ENCODE measurements at places on chromosomes 5 and 9.

GRCh38 chr9:20480249-20480648, 142.1 kb downstream of the MLLT3 start:
- no peak for DNase-seq

GRCh38 chr5:119079318-119079921, 8.5 kb downstream of the DMXL1 start:
- DNase-seq, result no peak

DNA sequence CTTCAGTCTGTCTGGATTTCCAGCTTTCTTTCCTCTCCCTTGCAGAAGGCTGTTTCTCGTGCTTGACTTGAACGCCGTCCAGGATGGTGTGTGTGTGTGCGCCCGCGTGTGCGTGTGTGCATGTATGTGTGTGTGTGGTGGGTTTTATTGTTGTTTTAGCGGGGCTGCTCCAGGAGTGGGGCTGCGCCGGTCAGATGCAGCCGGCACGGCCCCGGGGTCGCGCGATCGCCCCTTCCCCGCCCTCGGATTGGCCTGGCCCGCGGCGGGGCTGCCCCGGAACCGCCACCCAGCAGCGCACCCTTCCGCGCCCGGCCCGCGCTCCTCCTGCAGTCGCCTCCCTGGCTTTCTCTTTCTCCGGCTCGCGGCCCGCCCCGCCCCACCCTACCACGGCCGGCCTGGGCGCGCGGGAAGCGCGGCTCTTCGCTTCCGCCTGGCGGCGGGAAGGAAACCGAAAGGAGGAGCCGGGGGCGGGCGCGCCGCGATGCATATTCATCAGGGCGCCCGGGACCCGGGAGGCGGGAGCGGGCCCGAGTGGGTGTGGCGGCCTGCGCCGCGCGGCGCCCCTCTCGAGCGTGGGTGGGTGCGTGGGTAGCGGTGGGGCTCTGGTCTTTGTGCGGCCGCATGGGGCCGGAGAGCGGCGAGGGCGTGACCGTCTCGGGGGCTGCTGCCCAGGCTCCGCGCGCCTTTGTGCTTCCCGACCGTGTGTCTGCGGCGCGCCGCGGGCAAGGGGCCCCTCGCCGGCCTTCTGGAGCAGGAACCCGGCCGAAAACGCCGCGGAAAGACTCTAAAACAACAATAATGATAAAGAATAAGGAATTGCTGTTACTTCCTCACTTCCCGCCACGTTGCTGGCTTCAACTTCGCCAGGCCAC, 8.5 kb upstream of the NFIB start:
- DNase-seq, result peak; percentile 67

DNA sequence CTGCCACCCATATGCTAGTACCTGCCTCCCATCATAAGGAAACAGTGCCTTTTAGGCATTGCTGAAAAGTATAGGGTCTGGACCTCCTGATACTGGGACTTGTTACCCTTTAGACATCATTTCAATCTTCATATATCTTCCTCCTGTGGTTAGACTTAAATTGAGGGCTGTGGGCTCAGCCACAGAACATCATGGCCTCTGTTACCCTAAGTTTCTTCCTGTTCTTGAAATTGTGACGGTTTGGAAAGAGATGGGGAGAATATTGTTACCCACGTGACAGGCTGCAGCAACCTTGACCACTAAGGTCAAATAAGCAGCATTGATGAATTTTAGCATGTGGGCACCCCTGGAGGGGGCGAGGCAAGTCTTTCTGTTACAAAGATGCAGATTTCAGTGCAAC, 87.7 kb downstream of the PDE8B start:
- no peak for DNase-seq
